ENCODE measurements at places on chromosomes 5 and 9.
A peak's percentile ranks its signal among the peaks of the same experiment; 100 is the strongest.

DNA sequence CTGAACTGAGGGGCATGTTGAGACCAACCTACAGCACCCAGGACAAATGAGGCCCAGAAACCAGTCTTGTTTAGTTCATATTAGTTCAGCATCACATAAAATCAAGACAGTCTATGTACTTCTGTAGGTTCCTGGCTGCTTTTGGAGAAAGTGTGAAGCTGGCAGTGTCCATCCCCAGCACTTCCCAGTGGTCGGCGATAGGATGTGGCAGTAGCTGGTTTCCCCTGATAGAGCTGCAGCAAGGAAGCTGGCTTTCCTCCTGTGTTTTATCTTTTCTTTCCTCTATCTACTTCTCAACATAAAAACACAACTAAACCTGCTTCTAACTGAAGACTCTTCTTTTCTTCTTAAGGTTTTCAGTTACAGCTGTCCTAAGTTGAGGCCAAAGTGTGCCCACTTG, 43.0 kb upstream of the SLC46A2 start:
- DNase-seq, result no peak

DNA sequence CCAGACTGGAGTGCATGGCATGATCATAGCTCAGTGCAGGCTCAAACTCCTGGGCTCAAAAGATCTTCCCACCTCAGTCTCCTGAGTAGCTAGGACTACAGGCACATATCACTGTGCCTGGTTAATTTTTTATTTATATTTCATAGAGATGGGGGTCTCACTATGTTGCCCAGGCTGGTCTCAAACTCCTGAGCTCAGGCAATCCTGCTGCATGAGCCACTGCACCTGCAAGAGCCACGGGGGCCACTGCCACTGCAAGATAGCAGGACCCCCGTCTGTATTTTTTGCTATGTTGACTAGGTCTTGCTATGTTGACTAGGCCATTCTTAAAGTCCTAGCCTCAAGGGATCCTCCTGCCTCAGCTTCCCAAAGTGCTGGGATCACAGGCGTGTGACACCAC, 6.5 kb downstream of the CYSTM1 start:
- no peak for DNase-seq

DNA sequence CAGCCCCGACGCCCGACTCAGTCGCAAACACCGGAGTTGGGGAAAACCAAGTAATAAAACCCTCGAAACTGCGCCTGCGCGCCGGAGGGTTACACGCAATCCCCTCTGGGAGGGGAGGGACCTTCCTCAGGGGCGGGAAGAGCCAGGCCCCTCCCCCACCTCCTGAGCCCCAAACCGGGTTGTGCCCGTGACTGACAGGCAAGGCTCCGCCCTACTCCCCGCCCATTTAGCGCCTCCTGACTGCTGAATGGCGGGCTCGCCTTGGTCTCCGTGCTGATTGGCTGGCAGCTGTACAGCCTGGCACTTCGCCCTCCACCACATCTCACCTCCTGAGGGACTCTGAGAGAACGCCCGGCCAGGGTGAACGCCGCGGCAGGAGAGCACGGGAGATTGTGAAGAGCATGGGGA, at the start of gene PRDM9:
Gene PRDM9, plus strand, starts transcription at position 332 of the 408 bp plus-strand sequence. CDS start 1,425 bp downstream, outside the sequence.
- peak; percentile 78 for DNase-seq

GRCh38 chr9:6277417-6277816, 50.8 kb upstream of the TPD52L3 start:
- DNase-seq, result no peak

DNA sequence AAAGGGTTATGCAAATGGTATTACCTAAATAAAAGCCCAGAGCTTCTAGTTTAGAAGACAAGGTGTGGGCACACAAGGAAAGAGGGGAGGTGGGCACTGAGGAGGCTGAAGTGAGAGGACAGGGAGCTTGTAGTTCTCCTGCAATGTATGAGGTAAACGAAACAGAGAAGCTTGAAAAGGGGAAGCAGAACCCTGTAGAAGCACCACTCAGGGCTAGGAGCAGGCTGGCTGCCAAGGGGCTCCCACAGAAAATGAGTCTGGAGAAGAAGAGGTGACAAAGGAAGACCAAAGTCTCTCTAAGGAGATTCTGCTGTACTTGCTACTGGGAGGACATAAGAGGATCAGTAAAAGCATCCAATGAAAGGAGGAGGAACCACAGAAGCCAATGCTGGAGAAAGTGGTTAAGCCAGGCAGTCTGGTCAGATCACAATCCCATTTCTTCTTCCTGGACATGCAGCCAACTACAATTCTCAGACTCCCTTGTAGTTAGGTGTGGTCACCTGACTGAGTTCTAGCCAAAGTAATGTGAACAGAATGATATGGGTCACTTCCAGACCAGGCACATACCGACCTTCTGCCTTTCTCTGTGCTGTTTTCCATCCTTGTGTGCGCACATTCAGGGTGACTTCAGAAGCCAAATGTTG, 174.5 kb upstream of the MAP3K1 start:
- DNase-seq, result no peak

DNA sequence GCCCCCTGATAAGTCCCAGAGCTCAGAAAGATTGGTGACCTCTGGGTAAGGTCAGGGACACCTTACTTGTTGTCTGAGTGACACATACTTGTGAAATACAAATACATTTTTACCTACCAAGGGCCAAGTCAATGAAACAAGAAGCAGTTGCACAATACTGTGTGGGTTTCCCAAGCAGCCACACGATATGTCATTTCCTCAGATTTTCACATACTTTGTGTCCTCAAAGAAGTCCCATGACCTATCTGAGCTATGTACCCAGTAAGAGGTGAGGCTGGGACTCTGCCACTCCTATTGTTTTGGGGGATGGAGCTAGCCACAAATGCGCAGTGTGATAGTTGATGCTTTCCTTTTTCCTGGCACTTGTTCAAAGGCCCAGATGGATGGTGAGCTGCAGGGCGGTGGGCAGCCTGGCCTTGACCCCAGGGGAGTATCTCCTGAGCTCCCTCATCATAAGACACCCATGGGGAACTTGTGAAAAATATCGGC, 4.8 kb upstream of the SLC25A51 start:
- DNase-seq, result no peak

GRCh38 chr5:32720300-32720699, 9.2 kb downstream of the NPR3 start:
- DNase-seq, result no peak

GRCh38 chr5:173513521-173513991, 102.9 kb downstream of the BOD1 start:
- DNase-seq, result no peak

DNA sequence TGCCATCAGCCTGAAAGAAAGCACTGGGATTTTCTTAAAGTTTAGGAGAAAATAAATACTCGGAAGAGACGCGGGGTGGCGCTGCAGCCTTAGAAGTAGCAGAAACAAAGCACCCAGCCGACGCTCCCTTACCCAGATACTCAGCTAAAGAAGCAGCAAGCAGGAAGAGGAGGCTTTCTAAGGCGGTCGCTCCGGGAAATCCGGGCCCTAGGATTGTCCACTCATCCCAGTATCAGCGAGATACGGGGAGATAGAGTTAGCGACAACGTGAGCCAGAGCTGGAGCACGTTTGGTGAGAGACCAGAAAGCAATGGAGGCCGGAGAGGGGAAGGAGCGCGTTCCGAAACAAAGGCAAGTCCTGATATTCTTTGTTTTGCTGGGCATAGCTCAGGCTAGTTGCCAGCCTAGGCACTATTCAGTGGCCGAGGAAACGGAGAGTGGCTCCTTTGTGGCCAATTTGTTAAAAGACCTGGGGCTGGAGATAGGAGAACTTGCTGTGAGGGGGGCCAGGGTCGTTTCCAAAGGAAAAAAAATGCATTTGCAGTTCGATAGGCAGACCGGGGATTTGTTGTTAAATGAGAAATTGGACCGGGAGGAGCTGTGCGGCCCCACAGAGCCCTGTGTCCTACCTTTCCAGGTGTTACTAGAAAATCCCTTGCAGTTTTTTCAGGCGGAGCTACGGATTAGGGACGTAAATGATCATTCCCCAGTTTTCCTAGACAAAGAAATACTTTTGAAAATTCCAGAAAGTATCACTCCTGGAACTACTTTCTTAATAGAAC, at the start of gene PCDHB2:
Gene PCDHB2, plus strand, starts transcription at position 135 of the 782 bp plus-strand sequence. Its CDS starts 176 bp downstream, at position 311.
- no peak for DNase-seq

GRCh38 chr5:68740226-68740910, 353.4 kb upstream of the SLC30A5 start:
- peak; percentile 78 for DNase-seq

DNA sequence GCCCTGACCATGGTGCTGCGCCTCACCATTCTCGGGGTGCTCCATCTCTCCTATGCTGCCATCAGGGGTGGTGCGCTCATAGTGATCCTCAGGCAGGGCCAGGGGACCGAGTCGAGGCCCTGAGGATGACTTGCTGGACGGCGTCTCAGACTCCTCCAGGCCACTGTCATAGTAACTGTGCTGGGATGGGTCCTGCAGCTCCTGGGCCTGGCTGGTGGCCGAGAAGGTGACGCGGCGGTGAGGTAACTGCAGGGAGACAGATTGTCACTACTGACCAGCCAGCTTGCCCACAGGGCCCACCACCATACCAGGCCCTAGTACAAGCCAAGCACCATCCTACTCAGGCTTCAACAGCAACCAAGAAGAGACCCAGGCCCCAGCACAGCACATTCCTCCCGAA, 21.0 kb downstream of the PCDH1 start:
- no peak for DNase-seq

- DNase-seq, result no peak
These were observed 72.8 kb upstream of the COL5A1 start for GRCh38 chr9:134568811-134569210.

- DNase-seq, result no peak
These were observed 533.5 kb downstream of the RAB3C start for GRCh38 chr5:59116231-59116865.

DNA sequence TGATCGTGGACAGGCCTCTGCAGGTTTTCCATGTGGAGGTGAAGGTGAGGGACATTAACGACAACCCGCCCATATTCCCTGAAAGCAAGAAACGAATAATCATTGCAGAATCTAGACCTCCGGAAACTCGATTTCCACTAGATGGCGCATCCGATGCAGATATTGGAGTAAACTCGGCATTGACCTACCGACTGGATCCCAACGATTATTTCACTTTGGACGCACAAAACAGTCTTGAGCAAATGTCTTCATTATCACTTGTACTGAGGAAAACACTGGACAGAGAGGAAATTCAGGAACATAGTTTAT, 621 bp downstream of the PCDHA13 start:
- DNase-seq, result no peak

DNA sequence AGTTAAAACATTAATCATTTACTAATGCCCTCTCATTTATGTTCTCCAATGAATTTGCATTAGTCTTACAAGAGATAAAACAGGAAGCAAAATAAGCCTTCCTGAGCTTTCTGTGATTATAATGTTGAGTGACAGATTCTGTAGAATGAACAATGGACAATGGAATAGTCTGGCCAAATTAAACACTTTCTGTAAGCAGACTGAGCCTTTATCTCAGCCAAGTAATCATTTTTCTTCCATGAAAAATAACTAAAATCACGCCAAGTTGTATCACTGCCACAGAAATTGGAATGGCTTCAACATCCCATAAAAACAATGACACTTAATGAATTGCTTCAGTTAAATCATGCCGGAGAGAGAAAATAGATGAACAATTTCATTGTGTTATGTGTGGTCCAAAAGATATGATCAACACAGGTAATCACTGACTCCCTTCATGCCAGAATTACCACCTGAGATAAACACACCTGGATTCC, 63.0 kb downstream of the TSSK1B start:
- no peak for DNase-seq

DNA sequence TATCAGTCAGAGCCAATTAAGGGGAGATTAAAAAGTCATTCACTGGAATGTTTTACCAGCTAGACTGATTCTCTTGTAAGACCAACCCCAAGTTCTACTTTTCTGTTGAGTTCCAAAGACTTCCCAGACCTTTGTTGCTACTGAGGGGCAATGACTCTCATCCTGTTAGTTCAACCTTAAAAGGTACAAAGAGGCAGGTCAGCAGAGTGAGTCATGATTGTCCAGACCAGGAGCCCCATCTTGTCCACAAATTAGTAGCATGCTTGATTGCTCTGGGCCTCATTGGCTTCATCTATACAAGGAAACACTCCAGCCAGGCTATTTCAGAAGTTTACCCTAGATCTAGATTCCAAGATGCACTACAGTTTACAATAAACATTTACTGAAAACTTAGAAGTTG, 79.9 kb upstream of the IL7R start:
- DNase-seq, result no peak

GRCh38 chr9:125558453-125559092, 148.4 kb downstream of the MAPKAP1 start:
- peak; percentile 13 for DNase-seq

GRCh38 chr5:123164054-123164453, 75.0 kb downstream of the PRDM6 start:
- DNase-seq, result no peak

- DNase-seq, result no peak
These were observed 115.9 kb downstream of the CDC42SE2 start for GRCh38 chr5:131379723-131380122.

DNA sequence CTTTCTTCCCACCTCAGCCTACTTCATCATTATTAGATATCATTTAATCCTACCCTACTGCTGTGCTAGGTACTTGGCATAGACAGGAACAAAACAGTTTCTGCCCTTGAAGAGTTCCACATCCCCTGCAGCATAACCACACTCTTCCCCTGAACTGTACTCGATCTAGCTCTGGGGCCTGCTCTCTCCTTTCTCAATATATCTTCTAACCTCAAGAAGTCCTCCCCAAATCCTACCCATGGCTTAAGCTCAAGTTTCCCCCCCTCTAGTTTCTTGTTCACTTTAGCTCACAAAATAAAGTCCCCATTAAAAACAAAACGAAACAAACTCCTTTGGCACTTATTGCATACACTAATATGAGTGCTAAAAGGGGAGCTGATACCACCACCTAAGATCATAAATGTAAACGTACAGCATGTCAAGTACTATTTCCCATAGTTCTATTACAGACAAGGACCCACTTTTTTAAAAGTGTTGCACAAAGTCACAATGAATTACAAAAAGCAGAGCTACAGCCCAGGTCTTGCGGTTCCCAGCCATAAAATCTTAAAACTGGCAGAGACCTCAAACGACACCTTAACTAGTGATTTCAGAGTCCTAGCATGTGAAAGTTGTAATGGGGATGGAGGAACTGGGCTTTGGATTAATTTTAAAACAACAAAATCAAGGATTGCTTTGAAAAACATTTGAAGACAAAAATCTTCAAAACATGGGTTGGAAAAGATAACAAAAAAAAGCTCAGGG, 80.7 kb downstream of the PTPDC1 start:
- DNase-seq, result no peak

- DNase-seq, result no peak
These were observed 127.5 kb upstream of the TNPO1 start for GRCh38 chr5:72688916-72689315.

DNA sequence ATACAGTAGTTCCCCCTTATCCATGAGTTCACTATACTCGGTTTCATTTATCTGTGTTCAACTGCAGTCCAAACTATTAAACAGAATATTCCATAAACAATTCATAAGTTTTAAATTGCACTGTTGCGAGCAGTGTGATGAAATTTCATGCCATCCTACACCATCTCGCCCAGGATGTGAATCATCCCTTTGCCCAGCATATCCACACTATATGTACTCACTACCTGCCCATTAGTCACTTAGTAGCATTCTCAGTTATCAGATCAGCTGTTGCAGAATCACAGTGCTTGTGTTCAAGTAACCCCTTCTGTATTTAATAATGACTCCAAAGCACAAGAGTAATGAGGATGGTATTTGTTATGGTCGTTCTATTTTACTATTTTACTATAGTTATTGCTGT, 51.5 kb downstream of the SHOC1 start:
- DNase-seq, result no peak
